ENCODE measurements at places on chromosomes 13 and 19.

DNA sequence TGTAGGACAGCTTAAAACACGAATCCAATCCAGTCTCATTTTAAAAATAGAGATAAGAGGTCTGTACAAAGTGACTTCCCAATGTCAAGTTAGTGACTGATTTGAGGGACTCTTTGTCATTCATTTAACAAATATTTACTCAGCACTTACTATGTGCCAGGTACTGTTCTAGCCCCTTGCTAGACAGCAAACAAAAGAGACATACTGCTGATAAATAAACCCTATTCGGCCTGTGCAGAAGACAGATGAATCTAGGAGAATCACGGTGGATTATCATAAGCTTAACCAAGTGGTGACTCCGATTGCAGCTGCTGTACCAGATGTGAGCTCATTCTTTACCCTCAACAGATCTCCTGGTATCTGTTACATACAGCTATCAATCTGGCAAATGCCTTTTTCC lies 6.4 kb upstream of the ELF1 start:
- DNase-seq, result no peak

DNA sequence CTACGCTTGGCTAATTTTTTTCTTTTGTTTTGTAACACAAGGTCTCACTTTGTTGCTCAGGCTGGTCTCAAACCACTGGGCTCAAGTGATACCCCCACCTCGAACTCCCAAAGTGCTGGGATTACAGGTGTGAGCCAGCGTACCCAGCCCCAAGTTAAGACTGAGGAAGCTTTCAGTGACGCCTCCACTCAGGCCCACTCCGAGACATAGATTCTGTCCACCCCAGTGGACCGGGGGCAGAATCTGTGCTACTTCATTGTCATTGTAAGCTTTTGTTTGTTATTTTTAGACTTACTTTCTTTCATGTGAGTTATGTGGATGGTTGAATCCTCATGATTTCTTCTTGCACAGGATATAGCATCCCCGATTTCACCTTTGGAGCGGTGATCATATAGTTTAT lies 156.9 kb upstream of the TSHZ3 start:
- DNase-seq, result no peak

DNA sequence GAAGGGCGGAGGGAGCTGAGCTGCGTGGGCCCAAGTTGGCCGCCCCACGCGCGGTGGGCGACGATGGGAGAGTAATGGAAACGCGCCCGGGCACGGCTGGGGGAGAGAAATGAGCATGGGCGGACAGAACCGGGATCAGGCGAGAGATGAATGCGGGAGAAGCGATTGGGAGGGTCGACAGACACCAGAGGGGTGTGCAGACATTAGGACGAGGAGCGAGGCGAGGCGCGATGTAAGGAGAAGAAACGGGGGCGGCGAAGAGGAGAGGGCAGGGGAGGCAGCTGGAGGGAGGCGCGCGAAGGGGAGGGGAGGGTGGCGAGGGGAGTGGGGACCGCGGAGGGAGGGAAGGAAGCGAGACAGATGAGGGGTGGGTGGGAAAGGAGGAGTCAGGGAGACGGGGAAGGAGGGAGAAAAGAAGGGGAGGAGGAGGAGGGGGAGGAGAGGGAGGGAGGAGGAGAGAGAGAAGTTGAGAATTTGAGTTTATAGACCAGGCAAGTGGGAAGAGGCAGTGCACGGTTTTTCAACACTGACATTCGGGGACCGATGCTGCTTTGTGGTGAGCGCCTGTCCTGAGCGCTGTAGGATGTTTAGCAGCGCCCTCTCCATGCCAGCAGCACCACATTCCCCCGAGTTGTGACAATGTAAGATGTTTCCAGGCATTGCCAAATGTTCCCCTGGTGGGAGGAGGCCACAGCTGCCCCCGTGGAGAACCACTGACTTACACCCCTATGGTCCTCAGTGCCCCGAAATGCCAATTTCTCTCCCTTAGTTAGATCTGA lies at the start of gene SHISA7:
TSS of gene SHISA7 (minus strand) at position 256 of the 779 bp plus-strand sequence. CDS start 437 bp downstream, outside the sequence.
- no peak for DNase-seq

DNA sequence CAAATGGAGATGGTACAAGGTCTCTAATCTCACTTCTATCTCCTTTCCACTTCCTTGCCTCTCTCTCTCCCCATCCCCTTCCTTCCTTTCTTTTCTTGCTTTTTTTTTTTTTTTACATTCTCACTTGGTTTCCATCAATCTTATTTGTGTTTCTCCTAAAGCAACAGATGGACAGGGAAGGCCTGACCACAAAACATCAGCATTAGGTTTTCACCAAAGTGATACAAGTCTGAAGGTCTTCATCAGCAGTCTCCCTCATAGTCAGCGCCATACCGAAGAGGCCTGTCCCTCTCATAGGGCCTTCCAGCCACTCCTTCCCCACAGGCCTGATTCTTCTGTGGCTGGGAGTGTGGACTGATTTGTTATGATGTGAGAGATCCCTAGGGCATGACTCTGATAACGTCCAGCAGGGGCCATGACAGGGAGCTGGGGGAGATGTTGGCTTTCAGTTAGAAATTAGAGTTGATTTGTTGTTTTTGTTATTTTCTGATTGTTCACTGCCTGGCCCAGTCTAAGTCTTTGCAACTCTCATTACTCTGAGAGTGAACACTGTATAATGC lies 158.7 kb downstream of the SLC7A1 start:
- DNase-seq, result peak; percentile 19

DNA sequence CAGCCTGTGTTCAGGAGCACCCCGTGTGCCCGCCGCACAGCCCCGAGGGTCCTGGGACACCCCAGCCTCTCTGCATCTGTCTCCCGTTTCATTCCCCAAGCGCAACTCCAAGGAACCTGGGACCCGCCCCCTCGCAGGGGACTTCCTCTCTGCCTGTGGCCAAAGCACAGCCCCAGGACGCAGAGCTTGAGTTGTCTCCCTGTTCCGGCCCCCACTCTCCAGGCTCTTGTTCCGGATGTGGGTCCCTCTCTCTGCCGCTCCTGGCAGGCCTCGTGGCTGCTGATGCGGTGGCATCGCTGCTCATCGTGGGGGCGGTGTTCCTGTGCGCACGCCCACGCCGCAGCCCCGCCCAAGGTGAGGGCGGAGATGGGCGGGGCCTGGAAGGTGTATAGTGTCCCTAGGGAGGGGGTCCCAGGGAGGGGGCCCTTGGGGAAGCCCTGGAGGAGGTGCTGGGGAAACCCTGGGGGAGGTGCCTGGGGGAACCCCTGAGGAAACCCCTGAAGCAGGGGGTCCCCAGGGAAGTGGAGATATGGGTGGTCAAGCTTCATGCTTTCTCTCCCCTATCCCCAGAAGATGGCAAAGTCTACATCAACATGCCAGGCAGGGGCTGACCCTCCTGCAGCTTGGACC lies 1.3 kb downstream of the HCST start:
- DNase-seq, result peak; percentile 35
